ENCODE measurements at places on chromosomes 7 and 10.
A peak's percentile ranks its signal among the peaks of the same experiment; 100 is the strongest.

- H3K4me1 ChIP-seq, result peaks cover 24% of the 10 kb centered on the region
- H3K36me3 ChIP-seq, result no peaks in the 10 kb centered on the region
- DNase-seq, result no peak
- peak overlapping the region; percentile 41 for H3K4me3 ChIP-seq
Measured at GRCh38 chr10:88385601-88386203, 197.4 kb downstream of the RNLS start.

- no peaks in the 10 kb centered on the region for H3K27me3 ChIP-seq
- no peaks in the 10 kb centered on the region for H3K4me1 ChIP-seq
- no peak overlapping the region for H3K27ac ChIP-seq
- no peak for DNase-seq
Measured at GRCh38 chr7:33961948-33962347, 56.6 kb downstream of the BMPER start.

GRCh38 chr7:33774762-33775523 lies 130.4 kb upstream of the BMPER start:
- no peak overlapping the region for H3K27ac ChIP-seq
- H3K4me1 ChIP-seq, result no peaks in the 10 kb centered on the region
- no peaks in the 10 kb centered on the region for H3K27me3 ChIP-seq
- DNase-seq, result no peak
- no peak overlapping the region for H3K4me3 ChIP-seq

DNA sequence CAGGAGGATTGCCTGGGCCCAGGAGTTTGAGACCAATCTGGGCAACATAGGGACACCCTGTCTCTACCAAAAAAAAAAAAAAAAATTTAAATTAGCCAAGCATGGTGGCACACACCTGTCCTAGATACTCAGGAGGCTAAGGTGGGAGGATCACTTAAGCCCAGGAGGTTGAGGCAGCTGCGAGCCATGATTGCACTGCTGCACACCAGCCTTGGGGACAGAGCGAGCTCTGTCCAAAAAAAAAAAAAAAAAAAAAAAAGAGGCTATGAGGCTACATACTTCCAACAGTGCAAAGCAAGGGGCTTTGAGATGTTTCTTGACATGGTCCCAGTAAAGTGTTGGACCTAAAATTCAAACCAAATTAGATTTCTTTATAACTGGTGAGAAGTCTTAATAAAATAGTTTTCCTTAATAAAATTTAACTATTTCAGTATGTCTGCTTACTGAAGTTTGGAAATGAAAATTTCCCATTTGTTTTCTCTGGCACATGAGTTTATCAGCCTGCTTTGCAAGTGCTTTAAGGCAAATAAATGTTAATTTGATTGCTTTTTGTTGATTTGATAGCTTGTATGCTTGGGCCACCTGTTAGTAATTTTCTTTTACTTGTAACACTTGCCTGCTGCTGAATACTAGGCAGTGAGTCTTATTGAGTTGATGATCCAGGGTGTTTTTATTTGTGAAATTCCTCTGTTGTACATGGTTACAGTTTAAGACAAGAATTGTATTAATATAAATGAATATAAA lies 16.1 kb downstream of the CALU start:
- no peak overlapping the region for H3K27ac ChIP-seq
- no peak for DNase-seq
- H3K27me3 ChIP-seq, result no peaks in the 10 kb centered on the region
- peaks cover 44% of the 10 kb centered on the region for H3K36me3 ChIP-seq
- H3K4me1 ChIP-seq, result no peaks in the 10 kb centered on the region
- H3K4me3 ChIP-seq, result no peak overlapping the region

DNA sequence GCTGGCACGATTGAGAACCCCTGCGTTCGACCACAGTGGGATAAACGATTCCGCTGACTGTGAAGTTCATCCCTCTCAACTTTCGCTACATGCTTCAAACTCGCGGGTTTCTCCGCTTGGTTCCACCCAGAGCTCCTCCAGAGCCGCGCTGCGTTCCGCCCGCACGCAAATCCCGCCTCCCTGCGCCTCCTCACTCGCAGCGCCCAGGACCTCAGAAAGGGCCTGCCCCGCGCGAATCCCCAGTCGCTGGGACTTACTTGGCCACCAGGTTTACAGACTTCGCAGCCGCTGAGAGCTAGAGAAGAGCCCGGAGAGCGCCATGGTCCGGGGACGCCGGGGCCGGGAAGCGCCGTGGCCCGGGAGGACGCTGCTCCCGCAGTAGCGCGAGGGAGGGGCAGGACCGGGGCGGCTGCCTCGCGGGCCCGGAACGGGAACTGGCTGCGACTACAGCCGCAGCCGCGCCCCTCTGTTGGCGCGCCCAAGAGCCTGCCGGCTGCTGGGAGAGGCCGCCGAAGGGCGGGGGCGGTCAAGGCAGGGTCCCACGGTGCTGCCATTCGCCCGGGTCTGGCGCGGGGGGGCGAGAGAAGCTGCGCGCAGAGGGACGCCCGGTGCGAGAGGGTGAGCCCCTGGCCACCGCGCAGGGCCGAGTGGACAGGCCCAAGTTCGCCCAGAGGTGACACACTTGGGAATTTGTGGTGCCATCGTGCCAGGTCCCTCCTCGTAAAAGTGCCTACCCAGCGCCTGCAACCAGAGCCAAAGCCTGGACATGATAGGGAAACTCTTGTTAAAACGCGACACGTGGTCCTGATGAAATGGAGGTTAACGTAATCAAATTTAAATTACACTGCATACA lies at the start of gene NOD1:
Gene NOD1 (minus strand): TSS at position 436 of the 853 bp plus-strand sequence. CDS start 21,863 bp downstream, outside the sequence.
- peak within 1 kb of the TSS; percentile 91 for H3K27ac ChIP-seq
- peaks cover 12% of the 10 kb centered on the region for H3K4me1 ChIP-seq
- H3K27me3 ChIP-seq, result no peaks in the 10 kb centered on the region
- H3K36me3 ChIP-seq, result no peaks in the 10 kb centered on the region

GRCh38 chr10:69684020-69684980 lies 54.3 kb downstream of the FAM241B start:
- H3K27ac ChIP-seq, result peak overlapping the region; percentile 96
- no peaks in the 10 kb centered on the region for H3K27me3 ChIP-seq
- DNase-seq, result peak; percentile 62
- H3K4me1 ChIP-seq, result peaks cover 52% of the 10 kb centered on the region
- H3K4me3 ChIP-seq, result peak overlapping the region; percentile 60

- no peak overlapping the region for H3K27ac ChIP-seq
- H3K4me1 ChIP-seq, result peaks cover 3% of the 10 kb centered on the region
- H3K27me3 ChIP-seq, result no peaks in the 10 kb centered on the region
- H3K4me3 ChIP-seq, result no peak overlapping the region
- H3K36me3 ChIP-seq, result peaks cover 6% of the 10 kb centered on the region
- DNase-seq, result peak; percentile 25
Measured at GRCh38 chr10:124992462-124993344, 50.8 kb downstream of the ZRANB1 start.

DNA sequence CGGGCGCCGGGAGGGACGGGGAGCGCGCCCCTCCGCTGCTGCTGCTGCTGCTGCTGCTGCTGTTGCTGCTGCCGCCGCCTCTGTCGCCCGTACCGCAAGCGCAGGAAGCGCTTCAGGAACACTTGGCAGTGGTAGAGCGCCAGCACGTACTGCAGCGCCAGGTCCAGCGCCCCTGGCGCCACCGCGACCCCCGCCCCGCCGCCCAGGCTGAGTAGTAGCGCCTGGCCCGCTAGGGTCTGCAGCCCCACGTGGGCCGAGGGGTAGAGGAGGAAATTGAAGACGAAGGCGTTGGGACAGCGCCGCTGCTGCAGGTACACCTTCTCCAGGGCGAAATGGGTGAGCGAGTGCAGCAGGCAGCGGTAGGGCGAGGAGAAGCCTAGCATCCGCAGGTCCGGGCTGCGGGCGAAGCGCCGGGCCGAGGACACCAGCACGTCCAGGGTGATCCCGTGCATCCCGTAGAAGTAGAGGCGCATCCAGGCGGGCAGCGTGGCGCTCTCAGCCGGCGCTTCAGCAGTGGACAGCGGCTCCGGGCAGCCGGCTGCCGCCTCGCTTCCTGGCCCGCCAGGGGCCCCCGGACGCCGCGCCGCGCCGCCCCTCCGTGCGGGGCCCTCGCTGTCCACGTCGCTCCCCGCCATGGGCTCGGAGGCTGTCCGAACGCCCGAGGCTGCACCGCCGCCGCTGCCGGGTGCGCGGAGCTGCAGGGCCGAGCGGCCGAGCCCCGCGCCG lies at the start of gene TMEM229A:
Gene TMEM229A (minus strand): TSS at position 699 of the 726 bp plus-strand sequence. CDS start 64 bp downstream, at position 635.
- H3K27me3 ChIP-seq, result peaks cover 10% of the 10 kb centered on the region
- H3K27ac ChIP-seq, result no peak within 1 kb of the TSS
- DNase-seq, result no peak
- H3K4me1 ChIP-seq, result peaks cover 19% of the 10 kb centered on the region
- no peaks in the 10 kb centered on the region for H3K36me3 ChIP-seq

DNA sequence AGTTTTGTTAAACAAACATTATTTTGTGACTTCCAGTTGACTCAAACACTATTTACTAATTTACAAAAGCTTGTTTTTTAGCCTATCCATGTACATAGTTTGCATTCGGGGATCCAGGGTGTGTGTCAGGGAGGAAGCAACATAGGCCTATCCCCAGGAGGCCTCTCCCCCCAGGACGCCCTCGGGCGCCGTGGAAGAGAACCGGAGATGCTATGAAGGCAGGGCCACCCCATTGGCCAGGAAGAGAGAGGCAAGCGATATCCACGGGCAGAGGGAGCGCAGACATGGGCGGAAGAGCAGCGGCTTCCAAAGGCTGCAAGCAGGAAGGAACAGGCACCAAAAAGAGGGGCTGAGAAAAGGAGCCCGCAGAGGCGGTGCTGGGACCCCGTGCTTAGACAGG lies 38.3 kb upstream of the EGFR start:
- no peak overlapping the region for H3K27ac ChIP-seq
- H3K4me1 ChIP-seq, result no peaks in the 10 kb centered on the region
- no peaks in the 10 kb centered on the region for H3K27me3 ChIP-seq

- H3K4me3 ChIP-seq, result no peak overlapping the region
- no peaks in the 10 kb centered on the region for H3K27me3 ChIP-seq
- DNase-seq, result no peak
- H3K4me1 ChIP-seq, result peaks cover 1% of the 10 kb centered on the region
- no peak overlapping the region for H3K27ac ChIP-seq
- H3K36me3 ChIP-seq, result no peaks in the 10 kb centered on the region
Measured at GRCh38 chr7:126236261-126236660, 1016.5 kb downstream of the GRM8 start.

DNA sequence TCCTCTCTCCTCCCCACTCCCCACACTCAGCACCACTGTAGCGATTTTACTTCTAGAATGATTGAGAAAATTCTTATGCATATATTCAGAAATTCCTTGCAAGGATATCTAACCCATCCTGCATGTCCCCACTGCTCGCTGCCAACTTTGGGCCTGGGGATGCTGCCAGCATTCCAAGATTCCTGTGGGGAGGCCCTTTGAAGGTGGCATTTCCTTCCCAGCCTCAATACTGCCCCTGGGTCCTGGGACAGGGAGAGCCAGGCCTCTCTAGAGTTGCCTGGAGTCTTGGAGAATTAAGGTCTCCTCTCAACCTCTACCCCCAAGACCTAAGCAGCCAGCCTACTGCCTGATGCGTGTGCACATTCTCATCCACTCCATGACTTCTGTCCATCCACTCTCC lies 303.5 kb downstream of the NEBL start:
- H3K4me1 ChIP-seq, result no peaks in the 10 kb centered on the region
- no peaks in the 10 kb centered on the region for H3K36me3 ChIP-seq
- H3K27ac ChIP-seq, result no peak overlapping the region
- H3K4me3 ChIP-seq, result no peak overlapping the region
- no peak for DNase-seq
- H3K27me3 ChIP-seq, result no peaks in the 10 kb centered on the region

DNA sequence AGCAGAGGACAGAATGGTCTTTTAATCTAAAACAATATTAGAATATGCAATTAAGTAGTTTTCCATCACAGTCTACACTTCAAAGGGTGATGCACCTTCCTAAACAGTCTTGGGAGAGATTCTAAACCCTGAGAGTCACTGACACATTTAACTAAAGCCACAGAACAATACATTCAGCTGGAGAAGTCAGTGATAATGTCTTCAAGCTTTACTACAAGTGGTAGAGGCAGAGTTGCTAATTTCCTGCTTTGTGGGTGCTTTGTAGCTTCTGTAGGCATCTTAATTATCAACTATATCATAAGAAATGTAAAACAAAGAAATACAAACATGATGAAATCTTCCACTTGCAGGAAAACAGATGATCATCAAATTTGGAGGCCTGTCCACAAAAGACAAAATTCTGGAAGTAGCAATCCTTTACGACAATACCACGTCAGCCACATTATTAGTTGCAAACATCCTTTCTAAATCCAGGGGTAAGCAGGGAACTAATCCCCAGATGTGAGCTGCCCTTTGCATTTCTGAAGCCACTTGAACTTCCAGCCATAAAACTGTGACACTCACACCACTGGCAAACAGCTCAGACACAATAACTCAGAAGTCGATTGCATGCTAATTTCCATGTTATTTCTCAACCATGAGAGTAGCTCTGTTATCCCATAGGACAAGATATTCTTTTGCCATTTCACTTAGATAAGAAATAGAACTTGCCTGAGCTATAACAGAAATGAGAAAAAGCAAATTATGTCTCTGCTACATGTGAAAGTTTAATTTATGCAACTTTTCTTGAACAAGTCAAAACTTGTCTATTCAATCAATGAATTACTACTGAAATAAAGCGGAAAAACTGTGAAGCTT lies 212.2 kb downstream of the FAM107B start:
- no peaks in the 10 kb centered on the region for H3K27me3 ChIP-seq
- H3K27ac ChIP-seq, result peak overlapping the region; percentile 63
- no peaks in the 10 kb centered on the region for H3K36me3 ChIP-seq
- peaks cover 17% of the 10 kb centered on the region for H3K4me1 ChIP-seq
- H3K4me3 ChIP-seq, result no peak overlapping the region

DNA sequence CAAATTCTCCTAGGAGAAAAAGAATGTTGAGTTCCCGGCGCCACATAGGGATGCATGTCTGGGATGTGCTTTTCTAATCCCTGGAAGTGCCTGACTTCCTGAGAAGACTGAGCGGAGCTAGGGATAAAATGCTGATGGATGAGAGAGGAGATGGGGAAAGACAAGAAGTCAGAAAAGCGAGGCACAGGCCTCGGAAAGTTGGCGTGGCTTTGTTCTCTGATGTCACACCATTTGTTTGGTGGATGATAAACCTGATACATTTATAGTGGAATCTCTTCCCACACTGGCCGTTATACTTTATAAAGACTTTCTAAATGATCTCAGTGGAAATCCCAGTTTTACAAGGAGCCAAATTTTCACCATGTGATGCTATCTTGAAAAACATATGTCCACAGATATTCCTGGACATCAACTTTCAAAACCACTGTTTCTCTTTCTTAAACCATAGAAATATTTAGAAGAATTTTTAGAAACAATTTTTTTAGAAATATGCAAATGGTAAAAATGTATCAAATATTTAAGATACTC lies 188.8 kb upstream of the SVIL start:
- no peaks in the 10 kb centered on the region for H3K27me3 ChIP-seq
- H3K4me3 ChIP-seq, result no peak overlapping the region
- DNase-seq, result no peak
- H3K27ac ChIP-seq, result no peak overlapping the region
- H3K36me3 ChIP-seq, result no peaks in the 10 kb centered on the region
- H3K4me1 ChIP-seq, result no peaks in the 10 kb centered on the region

- no peaks in the 10 kb centered on the region for H3K4me1 ChIP-seq
- no peaks in the 10 kb centered on the region for H3K27me3 ChIP-seq
- no peak overlapping the region for H3K27ac ChIP-seq
- no peak overlapping the region for H3K4me3 ChIP-seq
Measured at GRCh38 chr10:24751716-24752115, 28.0 kb upstream of the ARHGAP21 start.

DNA sequence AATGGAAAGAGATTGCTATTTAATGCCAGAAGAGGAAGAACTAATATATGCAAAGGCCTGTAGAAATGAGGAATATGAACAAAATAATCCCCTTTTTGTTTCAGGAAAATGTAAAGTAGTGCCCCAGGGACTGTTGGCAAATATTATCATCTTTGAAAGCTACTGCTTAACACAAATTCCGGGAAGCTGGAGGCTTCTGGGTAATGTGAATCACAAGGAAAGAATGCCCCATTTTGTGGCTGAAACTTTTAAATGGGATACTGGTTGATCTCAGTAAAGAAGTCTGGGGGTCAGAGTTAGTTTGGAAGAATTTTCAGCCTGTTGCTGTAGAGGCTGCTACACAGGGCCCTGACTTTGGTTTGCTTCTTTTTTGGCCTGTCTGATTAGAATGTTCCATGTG lies 141.0 kb downstream of the PTEN start:
- no peak overlapping the region for H3K4me3 ChIP-seq
- DNase-seq, result no peak
- H3K36me3 ChIP-seq, result no peaks in the 10 kb centered on the region
- no peaks in the 10 kb centered on the region for H3K4me1 ChIP-seq
